ENCODE measurements at places on chromosomes 7 and 10. TPM values are rescaled to one million over a fixed set of nuclear protein-coding genes. Genes with fewer than 3 reads are reported as not detected.

GIMAP8 gene
- total RNA-seq: 4.3 TPM

PPP1R3A gene
- total RNA-seq: not detected

- no peak for DNase-seq
Observed at GRCh38 chr7:24899905-24900304, 80.1 kb downstream of the OSBPL3 start.

DNA sequence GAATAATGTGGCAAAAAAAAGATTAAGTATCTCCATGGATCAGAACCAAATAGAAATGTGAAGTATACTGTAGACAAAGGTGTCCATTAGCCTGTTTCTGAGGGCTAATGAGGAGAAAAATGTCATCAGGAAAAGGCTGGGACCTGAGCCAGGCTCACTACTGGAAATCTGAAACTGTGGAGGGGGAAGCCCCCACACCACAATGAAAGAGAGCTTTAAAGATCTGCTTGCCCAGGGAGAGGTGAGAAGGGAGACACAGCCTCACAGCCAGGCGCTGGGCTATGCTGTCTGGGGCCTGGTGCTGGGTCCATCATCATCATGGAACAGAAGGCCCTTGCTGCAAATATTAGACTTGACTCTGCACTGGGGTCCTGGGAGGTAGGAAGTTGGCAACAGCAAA is 90.4 kb downstream of the OSBPL3 start:
- no peak for DNase-seq

DNA sequence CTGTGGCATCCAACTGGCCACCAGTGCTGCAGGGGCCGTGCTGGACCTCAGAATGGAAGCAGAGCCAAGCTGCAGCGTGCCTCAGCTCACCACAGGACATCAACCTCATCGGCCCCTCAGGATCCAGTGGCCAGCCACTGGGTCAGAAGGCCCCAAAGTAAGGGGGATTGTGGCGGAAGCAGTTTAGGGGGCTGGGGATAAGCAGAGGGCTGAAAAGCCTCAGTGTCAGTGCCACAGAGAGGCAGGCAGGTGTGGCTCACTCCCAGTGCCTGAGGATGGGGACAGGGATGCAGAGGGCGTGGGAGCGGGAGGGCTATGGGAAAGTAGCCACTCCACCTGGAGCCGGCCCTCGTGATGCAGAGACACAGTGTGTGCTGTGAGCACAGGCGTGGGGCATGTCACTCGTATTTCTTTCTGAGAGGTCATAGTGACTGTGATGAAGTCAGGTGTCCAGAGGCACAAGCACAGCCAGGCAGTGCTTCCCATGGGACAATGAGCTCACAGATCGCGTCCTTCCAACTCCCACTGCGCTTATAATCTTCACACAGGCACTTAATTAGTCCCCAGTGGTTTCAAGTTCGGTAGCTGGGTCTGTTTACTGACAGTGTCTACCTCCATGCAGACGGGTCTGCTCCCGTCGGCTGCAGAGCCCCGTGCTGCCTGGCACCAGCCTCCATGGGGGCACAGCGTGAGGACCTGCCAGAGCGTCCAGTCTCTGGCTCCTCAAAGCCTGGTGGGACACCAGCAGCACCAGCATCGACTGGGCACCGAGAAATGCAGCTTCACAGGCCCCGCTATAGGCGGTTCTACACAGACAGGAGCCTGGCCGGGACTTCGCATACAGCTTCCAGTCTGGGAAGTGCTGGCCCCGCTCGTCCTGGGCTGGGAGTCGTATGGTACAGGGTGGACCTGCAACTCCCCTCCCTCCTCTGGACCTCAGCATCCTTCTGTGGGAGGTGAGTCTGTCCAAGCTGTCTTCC is 42.9 kb upstream of the CNPY1 start:
- no peak for DNase-seq

Data from transverse colon (tissue), 4 donors.